ENCODE measurements at places on chromosomes 12 and 14.

DNA sequence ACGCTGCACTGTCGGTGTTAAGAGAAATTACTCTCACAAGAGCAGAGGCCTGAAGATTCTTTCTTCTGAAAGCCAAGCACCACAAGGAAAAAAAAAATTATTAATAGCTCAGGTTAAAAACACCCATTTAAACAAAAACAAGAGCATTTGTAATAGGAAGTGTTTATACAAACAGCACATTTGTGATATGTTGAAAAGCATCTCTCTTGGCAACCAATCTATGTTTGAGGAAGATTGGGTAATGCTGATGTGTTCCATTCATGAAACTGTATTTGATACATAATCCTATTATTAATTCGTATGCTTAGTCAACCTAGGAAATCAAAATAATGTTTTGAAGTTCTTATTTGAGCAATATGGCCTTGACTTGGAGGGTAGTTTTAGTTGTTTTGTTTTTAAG is 36.5 kb downstream of the SSPN start:
- DNase-seq = no peak
- H3K27me3 ChIP-seq = no peaks in the 10 kb centered on the region
- no peaks in the 10 kb centered on the region for H3K36me3 ChIP-seq
- H3K4me1 ChIP-seq = no peaks in the 10 kb centered on the region

GRCh38 chr14:41298328-41298690 is 308.4 kb upstream of the LRFN5 start:
- no peaks in the 10 kb centered on the region for H3K36me3 ChIP-seq
- H3K4me3 ChIP-seq = no peak overlapping the region
- H3K4me1 ChIP-seq = no peaks in the 10 kb centered on the region
- no peak for DNase-seq

GRCh38 chr14:69500736-69501135 is 16.2 kb downstream of the PLEKHD1 start:
- no peaks in the 10 kb centered on the region for H3K27me3 ChIP-seq
- no peak overlapping the region for H3K4me3 ChIP-seq
- no peaks in the 10 kb centered on the region for H3K4me1 ChIP-seq
- H3K36me3 ChIP-seq = no peaks in the 10 kb centered on the region
- no peak for DNase-seq
- H3K27ac ChIP-seq = no peak overlapping the region

- no peaks in the 10 kb centered on the region for H3K27me3 ChIP-seq
- H3K27ac ChIP-seq = no peak overlapping the region
- H3K36me3 ChIP-seq = no peaks in the 10 kb centered on the region
- DNase-seq = no peak
- H3K4me3 ChIP-seq = no peak overlapping the region
- peaks cover 8% of the 10 kb centered on the region for H3K4me1 ChIP-seq
These were observed 59.2 kb downstream of the ZNF641 start for GRCh38 chr12:48291511-48291910.

DNA sequence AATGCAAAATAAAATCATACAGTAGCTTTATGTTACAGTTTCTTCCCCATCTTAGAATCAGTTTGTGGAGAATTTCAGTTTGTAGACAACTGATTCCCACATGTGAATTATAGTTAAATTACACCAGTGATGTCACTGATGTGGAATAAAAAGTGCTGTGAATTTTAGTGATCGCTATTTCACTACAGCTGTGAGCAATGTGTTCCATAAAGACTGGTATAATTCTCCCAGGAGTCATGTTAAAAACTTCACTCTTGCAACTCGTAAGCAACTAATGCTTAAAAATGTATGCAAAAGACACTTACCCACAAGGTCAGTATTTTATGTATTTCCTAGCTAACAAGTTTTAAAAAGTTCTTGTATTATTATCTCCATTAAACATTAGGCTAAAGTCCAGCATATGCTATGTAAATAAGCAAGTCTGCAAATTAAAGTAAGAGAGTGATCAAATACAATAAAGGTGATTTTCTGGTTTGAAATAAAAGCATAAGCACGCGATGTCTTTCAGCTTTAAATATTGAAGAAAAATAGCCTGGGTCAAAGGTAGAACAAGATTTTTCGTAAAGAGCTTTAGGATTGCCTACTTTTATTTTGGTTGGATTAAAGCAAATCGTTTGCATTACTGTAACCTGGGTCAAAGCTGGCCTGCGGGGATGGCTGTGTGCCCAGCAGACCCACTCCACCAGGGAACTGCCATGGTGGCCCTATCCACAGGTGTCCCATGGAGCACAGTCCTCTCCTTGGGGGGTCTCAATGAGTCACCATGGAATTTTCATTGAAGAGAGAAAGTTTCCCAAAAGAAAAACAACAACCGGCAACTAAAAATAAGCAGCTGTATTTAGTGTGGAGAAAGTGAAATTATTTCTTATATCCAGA is 12.7 kb upstream of the LRIG3 start:
- no peaks in the 10 kb centered on the region for H3K4me1 ChIP-seq
- no peaks in the 10 kb centered on the region for H3K27me3 ChIP-seq
- DNase-seq = no peak
- no peaks in the 10 kb centered on the region for H3K36me3 ChIP-seq

GRCh38 chr12:1876086-1876485 is 42.4 kb downstream of the CACNA2D4 start:
- no peaks in the 10 kb centered on the region for H3K27me3 ChIP-seq
- no peak overlapping the region for H3K4me3 ChIP-seq
- H3K4me1 ChIP-seq = no peaks in the 10 kb centered on the region

DNA sequence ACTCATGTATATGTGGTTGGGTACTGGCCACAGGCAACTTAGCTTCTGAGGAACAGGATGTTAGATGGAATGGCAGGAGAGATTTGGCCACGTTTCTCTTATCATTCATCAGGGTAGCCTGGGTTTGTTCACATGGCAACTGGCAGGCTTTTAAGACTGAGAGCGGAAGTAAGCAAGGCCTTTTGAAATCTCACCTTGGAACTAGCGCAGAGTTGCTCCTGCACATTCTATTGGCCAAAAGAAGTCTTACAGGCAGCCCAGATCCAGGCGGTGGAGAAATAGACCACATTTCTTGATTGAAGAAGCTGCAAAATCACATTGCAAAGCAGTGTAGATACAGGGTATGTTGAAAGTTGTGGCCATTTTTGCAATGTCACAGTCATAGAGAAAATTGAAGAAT is 3.7 kb downstream of the CLEC4A start:
- H3K27ac ChIP-seq = no peak overlapping the region
- H3K27me3 ChIP-seq = no peaks in the 10 kb centered on the region
- H3K4me1 ChIP-seq = peaks cover 9% of the 10 kb centered on the region
- H3K36me3 ChIP-seq = no peaks in the 10 kb centered on the region

Data from CD4-positive, alpha-beta memory T cell (primary cell).